Suppressor macrophage (primary cell): ENCODE measurements at places on chromosomes 6 and 20.

- DNase-seq = peak; percentile 41
Measured at GRCh38 chr20:16554766-16555543, 18.3 kb downstream of the KIF16B start.

- no peak for DNase-seq
Measured at GRCh38 chr6:36389353-36389752, 1.9 kb upstream of the ETV7 start.

DNA sequence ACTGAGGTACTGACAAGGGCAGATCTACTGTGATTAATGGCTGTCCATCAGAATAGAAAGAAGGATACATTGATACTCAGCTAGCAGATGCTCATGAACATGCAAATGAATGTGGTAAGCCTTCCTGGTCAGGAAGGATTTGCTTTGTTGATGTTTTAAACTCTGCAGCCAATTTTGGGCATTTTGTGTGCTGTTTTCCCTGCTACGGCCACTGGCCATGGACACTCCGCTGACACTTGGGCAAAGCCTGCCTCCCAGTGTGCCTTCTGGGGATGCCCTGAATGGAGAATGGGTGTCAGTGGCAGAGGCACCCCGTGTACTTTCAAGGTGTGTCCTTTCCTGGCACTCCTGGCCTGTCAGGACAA, 113.1 kb downstream of the SOBP start:
- peak; percentile 5 for DNase-seq

GRCh38 chr20:50834599-50835005, 39.7 kb downstream of the BCAS4 start:
- no peak for DNase-seq

GRCh38 chr20:1420066-1420465, 27.2 kb upstream of the FKBP1A start:
- DNase-seq = no peak

DNA sequence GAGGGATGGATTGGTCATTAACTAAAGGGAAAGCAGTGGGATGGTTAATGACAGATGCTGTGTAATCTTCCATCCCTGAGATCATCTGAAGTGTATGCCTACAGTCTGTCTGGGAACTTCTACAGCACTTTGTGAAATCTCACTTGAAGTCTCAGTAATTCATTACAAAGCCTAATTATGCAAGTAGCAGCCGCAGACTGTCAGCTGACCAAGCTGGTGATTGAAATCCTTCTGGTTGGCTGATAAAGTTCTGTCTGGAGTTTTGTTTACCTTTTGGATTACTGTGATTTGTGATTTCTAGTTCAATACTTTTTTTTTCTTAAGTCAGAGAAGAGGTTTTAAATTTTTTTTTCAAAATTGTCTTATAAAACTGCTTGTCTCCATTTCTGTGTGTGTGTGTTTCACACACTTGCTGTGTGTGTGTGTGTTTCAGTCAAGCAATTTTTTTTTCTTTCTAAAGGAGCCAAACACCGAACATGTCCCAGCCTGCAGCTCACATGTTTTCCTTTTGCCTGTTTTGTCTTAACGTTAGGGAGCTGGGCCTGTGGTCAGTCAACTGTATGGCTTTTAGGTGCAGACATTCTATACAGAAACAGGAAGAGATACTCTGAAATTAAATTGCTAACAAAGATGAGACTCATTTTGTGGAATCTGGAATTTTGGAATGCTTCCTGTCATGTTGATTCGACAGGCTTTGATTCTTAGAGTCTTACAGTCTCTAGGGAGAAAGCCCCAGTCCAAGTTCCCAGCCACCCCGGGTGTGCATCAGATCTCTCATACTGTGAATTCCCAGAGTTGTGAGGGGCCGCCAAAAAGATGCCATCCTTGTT, 28.5 kb upstream of the ADGRF4 start:
- no peak for DNase-seq

DNA sequence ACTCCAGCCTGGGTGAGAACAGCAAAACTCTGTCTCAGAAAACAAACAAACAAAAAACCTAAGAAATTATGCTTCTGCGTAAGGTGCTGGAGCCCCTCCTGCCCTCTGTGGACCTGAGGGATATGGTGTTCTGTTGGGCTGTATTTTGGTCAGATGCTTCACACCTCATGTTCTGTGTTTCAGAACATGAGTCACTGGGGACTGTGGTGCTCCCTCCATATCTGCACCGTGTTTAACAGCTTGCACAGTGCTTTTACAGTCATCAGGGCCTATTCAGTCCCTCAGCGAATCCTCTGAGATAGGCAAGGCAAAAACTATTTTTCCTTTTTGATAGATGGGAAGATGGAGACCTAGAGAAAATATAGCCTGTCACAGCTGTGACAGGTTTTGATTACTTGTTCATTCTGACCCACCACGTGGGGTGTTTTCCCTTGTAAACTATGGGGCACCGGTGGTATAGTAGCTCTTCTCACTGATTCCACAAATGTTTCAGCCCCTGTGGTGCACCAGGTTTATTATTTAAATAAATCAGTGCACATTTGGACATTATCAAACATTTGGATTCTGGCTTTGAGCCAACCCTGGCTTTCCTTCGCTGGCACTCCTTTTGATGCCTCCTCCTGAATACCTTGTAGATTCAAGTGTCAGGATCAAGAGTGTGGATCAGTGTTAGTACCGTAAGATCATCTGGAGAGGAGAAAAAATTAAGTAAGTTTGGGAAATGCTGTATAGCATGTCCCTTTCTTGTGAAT, 9.6 kb downstream of the TTPAL start:
- no peak for DNase-seq

DNA sequence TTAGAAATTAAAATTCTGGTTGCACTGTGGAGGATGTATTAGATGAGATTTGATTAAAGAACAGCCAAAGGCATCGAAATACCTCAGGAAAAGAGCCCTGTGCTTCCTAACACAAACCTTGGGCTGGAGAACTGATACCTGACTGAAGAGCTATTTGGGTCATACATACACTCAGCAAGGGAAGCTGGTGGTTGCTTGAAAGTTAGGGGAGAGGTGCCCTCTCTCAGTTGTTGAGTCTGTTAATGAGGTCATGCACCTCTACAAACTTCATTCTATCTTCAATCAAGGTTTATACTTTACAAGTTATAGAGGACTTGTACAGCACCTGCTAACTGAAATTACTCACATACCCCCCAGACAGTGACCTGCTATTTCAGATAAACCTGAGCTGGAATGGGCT, 25.5 kb downstream of the FAM184A start:
- DNase-seq = no peak

- DNase-seq = no peak
Measured at GRCh38 chr6:6678811-6679210, 90.3 kb downstream of the LY86 start.

DNA sequence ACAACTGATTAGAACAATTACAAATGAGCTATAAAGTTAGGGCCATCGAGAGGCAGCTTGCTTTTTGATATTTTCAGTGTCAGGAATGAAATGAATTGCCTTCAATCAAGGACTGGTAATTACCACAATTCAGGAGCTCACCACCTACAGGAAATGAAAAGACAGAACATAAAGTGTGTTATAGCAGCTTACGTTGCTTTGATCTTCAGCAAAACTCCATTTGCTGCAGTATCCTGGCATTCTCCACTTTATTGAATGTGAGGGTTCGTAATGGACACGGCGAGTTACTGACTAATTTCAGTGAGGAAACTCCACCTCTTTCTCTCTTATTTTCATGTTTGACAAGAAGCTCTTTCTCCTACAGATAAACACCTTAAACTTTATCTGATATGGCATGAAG, 440.0 kb upstream of the HSF2 start:
- no peak for DNase-seq

DNA sequence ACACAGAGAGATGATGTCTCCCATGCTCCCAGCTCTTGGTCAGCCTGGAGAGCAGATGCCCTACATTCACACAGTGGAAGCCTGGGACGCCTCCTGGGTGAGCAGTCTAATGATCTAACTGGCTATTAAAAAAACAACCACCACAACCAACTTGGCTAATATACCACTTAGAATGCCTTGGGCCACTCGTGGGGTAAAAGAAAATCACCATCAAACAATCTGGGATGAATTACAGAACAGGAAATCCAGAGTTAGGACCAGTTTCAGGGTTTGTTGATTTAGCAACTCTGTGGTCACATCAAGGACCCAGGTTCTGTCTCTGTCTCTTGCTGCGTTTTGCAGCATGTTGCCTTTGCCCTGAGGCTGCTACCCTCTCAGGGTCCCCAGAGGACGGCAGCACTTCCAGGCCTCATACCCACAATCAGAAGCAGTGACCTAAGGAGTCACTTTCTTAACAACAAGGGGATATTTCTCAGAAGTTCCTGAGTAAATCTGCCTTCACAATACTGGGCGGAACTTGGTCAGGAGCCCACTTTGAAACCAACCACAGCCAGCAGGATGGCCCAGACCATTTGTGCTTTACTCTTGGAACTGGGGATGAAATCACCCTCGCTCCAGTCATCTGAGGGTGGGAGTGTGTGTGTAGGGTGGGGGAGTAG, 118.7 kb downstream of the CLIC5 start:
- peak; percentile 24 for DNase-seq

GRCh38 chr6:34315780-34316179, 67.0 kb upstream of the SMIM29 start:
- DNase-seq = peak; percentile 93

GRCh38 chr6:88134575-88134974, 31.6 kb downstream of the CNR1 start:
- no peak for DNase-seq

DNA sequence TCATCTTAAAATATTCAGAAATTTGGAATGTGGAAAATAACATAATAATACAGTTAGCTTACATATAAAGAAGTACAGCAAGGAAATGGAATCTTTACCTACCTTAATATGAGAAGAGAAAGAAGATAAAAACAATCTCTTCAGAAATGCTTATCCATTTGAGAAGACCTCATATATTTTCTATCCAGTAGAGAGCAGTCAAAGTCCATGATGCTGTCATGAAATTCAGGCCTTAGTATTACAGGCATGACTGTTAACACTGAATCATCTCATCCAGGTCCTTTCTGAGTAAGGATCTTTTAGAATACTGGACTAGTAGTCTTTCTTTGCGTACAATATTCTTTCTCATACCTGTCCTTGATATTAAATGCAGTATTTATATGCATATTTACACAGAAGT, 713.4 kb downstream of the CD109 start:
- no peak for DNase-seq

DNA sequence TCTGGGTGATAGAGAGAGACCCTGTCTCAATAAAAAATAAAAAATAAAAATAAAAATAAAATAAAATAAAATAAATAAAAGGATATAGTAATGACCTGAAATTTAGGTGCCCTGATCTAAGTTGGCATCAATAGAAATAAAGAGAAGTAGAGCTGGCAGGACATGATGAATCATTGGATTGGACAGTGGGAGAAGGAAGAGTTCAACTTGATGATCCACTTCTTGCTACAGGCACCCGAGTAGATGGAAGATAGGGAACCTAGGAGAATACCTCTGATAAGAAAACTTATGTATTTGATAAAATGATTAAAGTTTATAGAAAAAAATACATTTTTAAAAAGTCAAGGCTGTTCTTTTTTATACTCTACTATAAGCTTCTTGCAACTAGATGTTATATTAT, 79.0 kb downstream of the ADTRP start:
- DNase-seq = no peak

DNA sequence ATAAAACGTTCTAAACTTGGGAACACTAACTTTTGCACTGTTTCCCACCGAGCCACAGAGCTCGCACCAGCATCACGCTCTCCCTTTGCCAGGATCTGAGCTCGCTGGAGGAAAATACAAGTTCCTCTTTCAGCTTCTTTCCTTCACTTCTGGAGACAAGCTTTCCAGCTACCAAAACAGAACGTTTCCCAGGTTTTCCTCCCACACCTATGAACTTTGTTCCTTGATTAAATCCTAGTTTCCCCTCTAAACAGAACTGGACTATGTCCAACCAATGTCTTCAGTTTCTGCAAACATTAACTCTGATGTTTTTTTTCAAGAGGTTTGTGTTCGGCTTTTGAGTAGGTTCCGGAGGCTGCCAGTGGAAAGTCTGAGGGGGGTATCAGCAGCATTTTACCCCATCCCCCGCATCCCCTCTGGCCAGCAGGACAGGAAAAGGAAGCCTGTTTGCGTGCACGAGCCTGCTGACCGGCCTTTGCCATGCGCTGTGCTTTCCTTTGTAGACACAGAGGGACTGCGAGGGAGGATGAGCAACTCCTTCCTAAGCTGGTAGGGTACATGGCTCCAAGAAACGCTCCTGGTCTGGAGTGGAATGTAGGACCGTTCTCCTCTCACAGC, 135.5 kb downstream of the LY86 start:
- DNase-seq = peak; percentile 93

DNA sequence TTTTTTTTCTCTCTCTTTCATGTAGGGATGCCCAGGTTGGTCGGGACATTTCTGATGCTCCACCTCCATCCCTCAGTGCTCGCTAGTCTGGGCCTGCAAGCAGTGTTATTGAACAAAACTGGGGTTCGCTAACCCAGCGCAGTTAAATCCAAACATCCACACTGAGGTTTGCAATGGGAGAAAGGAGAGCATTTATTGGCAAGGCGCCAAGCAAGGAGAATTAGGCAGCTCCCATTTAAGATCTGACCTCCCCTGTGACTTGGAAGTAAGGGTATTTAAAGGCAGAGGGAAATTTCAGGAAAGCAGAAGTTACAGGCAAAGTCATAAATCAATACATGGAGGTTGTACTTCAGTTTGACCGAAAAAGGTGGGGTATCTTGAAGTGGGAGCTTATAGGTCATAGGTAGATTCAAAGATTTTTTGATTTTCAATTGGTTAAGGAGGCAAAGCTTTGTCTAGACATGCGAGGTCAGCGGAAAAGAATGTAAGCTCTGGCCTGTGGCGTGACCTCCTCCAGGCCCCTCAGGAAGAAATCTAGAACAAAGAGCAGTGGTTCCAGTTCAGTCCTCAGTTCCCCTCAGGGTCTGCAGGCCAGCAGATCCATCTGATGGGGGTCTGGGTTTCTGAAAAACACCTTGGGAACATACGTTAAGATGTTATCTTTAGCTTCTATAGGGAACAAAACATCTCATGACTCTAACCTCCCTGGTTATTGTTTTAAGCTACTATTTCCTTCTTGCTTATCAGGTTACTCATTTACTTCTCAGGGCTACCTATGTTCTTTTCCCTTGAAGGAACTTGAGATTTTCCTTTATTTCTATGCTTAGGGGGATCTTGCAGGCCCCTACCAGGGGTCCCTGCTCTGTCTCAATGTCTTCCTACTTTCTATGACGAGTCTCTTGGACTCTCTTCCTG, 66.0 kb upstream of the KIF16B start:
- no peak for DNase-seq

DNA sequence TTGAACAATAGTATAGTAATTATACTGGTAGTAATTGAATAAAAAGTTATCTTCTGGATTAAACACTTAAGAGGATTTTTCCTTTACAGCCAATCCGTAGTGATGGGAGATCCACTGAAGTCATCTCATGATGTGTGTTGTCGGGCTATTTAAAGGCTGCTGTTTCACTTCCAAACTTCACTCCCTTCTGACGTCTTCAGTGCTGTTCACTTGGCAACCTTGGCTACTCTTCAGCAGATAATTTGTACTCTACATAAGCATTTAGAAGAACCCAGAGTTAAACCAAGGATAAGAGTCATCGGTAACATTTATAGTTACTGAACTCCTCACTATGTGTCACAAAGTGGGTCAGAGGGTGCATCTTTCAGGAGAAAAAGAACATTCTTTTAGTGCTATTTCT, 179.1 kb upstream of the EYA4 start:
- DNase-seq = peak; percentile 4
